ENCODE measurements at places on chromosomes 7 and 10.

DNA sequence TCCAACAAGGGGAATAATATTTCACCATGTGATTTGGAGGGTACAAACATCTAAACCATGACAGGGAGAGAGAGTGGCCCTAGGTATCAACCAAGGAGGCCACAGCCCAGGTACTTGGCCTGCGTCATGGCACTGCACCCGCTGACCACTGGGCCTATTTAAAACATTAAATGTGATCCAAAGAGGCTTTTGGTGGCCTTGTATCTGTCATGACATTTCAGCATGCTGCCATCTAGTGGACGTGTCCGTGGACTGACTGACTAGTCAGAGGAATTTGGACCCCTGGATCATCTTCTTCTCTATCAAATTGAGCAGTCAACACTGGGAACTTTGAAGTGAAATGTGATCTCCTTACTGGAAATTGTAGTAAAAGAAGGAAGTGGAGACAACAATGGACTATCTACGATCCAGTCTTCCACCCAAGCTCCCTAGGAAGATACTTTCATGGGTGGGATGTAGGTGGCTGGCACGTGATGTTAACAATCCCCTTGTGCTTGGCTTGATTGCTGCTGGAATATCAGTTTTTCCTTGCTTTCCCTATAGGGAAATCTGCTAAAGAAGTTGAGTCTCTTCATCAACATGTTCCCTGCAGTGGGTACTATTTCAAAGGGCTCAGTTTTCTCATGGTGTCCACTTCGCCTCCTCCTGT is 24.6 kb upstream of the ITGA8 start:
- no peak for DNase-seq

DNA sequence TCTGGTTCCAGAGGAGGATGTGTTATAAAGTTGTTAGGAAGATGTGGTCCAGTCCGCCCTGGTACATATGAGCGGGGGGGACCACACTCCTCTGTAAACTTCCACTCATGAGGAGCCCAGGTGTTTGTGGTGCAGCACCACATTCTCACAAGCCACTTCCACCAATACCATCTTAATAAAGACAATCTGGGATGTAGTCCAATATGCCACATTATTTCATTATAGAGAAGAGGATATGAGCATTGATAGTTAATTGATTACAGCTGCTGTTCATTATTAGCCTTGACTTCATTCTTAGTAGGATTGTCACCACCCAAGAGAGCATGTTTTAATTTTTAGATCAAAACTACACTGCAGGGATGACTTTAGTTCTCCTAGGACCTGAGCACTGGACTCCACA is 40.5 kb downstream of the ERCC6 start:
- DNase-seq: no peak

DNA sequence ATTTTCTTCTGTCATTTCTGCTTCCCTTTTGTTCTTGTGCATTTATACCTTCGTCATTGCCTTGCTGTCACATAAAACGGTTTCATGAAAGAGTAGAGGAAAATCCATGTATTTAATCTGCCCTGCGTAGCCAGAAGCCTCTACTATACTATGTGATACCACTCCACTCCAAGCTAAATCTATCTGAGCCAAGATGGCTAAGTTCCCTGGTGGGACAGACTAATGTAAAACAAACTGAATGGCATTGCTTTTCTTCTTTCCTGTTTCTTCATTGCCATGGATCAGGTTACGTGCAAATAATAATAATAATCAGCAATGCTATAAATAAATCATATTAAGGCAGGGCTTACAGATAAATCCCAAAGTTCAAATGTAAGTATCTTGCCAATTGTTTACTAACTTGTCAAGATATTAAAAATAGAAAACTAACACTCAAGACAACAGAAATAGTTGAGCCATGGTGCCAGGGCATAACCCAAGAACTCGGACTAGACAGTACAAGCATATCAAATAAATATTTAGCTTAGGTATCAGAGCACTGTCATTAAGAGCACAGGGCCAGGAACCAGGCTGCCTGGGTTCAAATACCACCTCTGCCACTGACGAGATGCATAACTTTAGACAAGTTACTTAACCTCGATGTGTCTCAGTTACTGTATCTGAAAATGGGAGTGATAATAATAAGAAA is 151.4 kb downstream of the PDE1C start:
- DNase-seq: no peak

DNA sequence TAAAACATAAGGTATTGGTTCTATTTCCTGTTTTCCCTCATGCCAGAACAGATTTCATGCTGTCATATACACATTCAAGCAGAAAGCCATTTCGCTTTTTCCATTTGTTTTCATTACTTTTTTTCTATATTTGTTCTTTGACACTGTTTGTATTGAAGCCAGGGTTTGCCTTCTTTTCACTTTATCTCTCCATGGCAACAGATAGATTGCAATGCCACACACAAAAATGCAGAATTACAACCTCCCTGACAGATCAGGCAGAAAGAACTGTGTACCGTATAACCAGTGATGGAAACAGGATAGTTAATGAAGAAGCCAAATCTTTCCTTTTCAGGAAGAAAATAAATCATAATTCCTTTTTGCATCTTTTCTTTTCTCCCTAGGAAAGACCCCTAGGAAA is 103.0 kb upstream of the PCGF5 start:
- no peak for DNase-seq

DNA sequence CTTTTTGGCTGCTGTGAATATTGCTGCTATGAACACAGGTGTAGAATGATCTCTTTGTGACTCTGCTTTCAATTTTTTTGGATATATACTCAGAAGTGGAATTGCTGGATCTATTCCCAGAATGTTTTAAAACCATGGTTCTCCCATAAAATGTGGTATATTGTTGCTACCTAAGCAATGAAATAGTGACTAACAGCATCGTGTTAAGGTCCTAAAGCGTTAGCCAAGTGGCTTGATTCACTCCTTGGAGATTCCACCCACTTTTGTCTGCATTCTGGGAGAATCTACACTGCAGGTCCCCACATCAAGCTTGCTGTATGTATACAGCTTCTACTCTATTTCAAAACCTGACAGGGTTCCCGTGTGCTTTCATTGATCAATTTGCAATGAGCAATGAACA is 105.6 kb downstream of the CDK6 start:
- no peak for DNase-seq

GRCh38 chr7:141181812-141182211 is 107.9 kb downstream of the TMEM178B start:
- DNase-seq: no peak

DNA sequence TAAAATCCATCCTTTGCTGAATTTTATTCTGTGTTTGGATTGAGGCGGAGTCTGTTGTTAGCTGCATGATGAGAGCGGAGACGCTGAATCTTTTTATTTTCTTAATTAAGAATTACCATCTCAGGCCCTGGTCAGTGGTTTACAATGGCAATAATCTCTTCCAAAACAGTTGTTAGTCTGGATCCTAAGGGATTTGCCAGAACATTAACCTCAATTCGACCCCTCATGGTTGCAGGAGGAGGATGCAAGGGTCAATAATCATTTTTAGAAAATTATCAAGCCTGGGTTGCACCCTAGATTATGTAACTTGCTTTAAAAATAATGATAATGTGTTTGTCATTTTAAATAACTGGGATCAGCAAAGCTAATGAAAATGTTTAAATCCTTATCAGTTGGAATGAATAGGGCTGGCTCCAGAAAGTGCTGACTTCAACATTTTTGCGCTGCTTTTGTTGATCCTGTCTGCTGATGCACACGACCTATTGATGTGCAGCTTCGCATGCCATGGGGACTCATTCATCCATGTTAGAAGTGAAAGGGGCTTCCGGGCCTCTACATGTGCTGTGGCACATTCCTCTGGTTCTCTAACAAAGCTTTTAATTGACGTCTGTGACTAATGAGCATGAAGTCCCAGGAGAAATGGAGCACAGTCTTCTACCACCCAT is 80.7 kb upstream of the KIAA1217 start:
- DNase-seq: no peak

DNA sequence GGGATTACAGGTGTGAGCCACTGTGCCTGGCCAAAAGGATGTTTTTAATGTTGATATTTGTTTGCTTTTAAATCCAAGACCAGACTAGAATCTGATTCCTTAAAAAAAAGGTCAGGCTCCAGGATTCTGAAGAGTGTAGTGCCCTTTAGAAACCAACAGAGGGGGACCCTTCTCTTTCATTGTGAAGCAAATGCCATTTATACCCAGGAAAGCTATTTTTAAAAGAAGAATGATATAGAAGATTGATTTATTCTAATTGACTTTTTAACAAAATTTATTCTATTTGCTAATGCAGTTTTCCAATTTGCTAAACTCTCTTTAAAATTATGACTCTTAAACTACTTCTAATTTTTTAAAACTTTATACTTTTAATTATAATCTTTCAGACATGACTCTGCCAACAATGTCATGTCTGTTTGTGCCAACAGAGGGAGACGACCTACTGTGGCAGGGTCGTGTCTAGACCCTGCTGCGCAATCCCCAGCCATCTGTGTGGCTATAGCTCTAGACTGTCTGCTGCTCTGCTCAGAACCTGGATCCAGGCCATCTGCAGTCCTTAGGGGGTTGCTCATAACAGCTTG is 201.0 kb upstream of the IMMP2L start:
- DNase-seq: no peak

- DNase-seq: no peak
These were observed 368.4 kb upstream of the ZMIZ1 start for GRCh38 chr10:78700413-78700812.

GRCh38 chr7:111825046-111825445 is 262.8 kb upstream of the IMMP2L start:
- no peak for DNase-seq

DNA sequence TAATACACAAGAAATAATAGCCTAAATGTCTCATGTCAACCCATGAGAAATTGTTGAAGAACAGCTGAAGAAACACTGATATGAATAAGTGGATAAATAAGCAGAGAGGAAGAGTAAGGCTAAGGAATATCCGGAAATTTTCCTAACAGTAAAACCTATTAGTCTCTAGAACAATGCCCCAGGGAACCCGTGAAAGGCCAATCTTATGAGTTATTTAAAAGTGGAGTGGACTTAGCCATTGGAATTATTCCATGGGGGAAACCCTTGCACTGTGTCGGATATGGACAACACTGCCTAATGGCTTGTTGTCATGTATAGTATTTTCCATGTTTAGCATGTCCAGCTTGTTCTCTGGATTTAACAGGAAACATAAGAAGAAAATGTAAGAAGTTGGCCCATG is 217.2 kb upstream of the PLXNA4 start:
- no peak for DNase-seq
